ENCODE measurements at places on chromosomes 2 and 18.

GRCh38 chr2:161117506-161117905, 42.7 kb upstream of the TANK start:
- DNase-seq = no peak

DNA sequence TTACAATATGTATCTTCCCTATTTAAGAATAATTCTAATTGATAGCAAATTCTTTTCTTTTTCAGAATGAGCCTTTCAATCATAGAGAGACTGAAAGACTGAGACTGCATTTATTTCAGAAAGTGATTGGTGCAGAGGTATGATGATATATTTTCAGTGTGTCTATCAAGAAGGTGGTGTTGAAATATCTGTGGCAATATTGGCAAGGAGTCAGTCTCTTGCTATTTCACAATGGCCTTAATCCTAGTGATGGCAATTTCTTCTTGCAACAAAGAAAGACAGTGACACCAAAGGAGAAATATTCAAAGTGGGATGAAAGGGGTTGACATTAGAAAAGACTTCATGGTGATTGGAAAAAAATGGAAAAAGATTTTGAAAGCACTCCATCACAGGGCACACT, 21.7 kb upstream of the ZBTB14 start:
- DNase-seq = no peak

- DNase-seq = no peak
Measured at GRCh38 chr2:46327627-46328026, 30.4 kb downstream of the EPAS1 start.

DNA sequence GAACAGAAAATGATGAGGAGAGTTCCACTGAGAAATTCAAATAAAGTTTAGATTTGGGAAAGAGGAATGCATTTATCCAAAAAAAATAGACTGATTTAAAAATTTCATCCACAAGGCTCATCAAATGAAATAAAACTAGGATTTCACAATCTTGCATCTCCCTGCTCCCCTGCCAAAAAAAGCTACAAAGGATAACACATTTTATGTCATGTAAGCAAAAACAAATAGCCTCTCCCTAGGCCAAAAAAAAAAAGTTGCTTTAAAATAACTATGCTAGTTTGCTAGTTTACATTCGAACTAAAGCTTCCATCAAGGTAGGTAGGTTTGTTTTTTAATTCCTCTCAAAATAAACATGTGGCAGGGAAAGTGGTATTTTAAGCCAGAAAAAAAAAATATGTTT, 465.5 kb upstream of the ID2 start:
- DNase-seq = no peak

DNA sequence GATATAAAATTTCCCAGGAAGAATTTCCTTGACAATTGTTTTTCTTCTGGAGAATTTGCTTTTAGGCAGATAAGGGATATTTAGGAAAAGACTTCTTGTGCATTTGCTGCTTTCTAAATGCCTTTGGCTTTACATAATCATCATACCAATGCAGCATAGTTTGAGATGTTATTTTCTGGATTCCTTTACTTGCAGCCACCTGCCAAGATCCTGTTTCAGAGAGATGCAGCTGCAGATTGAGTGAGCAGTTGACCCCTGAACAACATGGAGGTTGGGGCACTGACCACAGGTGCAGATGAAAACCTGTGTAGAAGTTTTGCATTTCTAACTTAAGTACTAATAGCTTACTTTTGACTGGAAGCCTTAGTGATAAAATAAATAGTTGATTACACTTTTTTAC, 257.9 kb downstream of the RPIA start:
- no peak for DNase-seq

GRCh38 chr2:163155279-163155883, 316.8 kb upstream of the KCNH7 start:
- DNase-seq = peak; percentile 58

DNA sequence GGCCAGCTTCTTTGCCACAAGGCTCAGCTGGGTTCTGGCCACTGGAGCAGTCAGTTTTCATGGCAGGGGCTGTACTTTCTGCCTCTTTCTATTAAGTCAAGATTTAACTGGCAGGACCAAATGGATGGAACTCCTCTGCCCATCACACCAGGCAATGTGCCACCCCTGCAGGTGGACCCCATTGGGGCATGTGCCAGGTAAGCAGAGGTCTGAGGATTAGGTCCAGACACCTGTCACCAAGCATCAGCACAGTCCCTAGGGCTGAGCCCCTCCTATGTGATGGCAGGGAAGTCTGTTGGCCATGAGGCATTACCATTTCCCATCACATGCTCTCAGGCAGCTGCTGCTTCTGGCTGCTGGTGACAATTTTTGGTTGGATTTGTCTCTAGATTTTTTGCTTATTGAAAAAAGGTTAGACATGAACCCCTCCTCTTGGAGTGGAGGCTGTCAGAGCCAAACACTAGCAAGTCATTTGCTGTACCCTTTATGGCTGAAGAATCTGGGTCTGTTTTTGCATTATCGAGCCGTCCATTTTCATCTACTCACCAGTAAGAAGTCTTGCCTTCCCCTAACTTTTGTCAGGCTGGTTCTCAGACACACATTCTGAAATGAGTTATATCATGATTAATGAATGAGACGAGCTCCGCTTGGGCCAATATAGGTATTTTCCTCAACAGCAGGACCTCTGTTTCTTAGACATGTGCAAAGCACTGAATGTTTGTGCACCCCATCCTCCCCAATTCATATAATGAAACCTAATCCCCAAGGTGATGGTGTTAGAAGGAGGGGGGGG, 328.0 kb downstream of the TSN start:
- no peak for DNase-seq

GRCh38 chr2:227872676-227873075, 1.2 kb downstream of the DAW1 start:
- DNase-seq = no peak

GRCh38 chr18:9237981-9238380, 96.6 kb upstream of the TWSG1 start:
- DNase-seq = no peak

DNA sequence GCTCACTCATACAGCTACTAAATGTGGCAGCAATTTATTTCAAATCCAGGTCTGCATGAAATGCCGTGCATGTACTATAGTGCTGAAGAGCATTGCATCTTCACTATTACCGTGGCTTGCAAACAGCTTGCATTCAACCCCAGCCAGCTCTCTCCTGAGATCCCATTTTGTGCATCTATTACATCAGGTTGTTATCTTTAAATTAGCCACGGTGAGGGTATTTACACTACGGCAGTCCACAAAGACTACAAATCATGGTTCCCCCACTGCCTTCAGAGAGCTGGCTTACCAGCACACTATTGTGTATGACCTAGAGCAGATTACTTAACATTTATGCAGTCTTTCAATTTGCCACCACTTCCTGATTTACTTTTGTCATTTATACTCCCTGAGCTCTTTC, 621.3 kb upstream of the LRATD1 start:
- no peak for DNase-seq

- no peak for DNase-seq
Measured at GRCh38 chr2:43340066-43340465, 113.7 kb upstream of the ZFP36L2 start.

DNA sequence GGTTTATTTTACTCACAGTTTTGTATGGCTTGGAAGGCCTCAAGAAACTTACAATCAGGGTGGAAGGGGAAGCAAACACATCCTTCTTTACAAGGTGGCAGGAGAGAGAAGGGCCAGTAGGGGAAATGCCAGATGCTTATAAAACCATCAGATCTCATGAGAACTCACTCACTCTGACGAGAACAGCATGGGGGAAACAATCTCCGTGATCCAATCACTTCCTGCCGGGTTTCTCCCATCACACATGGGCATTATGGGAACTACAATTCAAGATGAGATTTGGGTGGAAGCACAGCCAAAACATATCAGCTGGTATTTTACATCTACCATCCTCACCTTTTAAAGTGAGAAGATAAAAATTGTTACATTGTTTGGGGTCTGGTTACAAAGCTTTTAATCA, 427.9 kb upstream of the CDH7 start:
- DNase-seq = no peak

DNA sequence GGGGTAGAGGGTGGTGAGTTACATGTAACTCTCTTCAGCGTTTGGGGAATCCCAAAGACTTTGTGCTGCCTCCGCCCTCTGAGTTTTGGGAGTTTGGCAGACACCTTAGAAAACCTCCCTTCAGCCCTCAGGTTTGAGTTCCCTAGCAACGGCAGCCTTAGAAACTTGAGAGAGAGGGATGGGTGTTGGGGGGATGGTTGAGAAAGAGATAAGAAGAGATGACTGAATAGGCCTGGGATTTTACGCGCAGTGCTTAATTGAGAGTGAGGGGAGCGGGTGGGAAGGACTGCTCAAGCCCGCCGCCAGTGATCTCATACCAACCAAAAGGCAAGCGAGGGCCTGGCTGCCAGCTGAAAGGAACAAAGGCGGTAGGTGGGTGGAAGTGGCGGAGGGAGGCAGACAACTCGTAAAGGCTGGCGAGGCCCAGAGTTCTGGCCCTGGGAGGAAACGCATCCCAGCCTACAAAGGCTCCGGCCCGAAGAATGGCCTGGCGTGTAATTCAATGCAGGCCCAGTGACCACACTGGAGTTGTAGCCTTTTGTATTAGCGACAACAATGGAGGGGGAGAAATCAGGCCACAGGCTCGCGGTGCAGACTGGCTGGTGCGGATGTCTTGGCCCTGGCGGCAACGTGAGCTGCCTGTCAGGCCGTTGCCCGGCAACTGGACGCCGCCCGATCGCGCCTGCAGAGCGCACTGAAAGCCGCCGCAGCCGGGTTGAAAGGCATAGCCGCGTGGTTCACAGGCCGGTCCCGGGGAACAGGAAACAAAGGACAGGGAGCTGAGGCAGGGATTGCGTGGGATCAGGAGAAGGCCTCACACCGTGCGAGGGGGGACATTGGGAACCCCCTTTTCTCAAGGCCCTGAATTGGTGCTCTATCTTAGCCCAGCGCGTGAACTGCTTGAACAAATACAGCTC, 39.9 kb upstream of the DARS1 start:
- peak; percentile 79 for DNase-seq

DNA sequence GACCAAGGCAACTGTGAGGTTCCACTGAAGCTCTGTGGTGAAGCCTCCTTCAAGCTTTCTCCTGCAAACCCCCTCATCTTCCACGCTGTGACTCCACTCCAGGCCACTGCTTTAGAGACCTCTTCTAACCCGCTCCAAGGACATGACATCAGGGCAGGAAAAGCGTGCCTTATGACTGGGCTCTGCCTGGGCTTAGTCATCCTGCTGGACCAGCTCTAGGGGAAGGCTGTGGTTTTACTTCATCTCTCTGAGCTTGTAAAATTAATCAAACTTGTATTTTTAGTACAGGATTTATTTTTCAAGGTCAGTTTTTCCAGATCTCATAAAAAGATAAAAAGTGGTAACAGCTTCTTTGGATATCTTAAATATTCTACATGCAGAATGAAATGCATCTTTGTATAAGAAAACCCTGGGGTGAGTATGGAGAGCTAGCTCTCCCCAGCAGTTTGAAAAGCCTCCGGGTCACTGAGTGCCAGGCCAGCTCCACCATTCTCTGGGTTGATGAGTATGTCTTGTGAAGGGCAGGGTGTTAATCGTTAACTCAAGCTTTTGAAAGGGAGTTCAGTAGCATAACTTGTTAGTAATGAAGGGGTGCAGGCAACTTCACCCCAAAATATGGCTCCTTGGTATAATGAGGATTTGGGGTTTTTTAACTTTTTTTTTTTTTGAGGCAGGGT, 33.1 kb upstream of the YPEL5 start:
- DNase-seq = no peak

- DNase-seq = no peak
Measured at GRCh38 chr18:56532176-56532840, 106.1 kb downstream of the TXNL1 start.

DNA sequence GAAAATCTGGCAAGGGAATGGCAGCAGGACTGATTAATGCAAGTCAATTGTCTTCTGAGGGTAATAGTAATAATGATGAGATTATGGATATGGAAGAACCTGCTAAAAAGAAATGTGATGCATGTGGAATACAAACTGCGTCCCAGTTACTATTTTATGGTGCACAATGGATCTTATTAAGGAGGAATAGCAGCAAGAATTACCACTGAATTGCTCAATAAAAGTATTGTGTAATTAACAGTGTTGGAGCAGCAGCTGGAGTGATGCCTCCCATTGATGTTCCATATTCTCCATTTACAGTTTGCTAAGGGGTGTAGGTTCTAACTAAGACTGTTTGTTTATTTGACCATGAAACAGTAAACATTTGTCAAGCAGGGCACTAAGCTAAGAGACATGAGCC, 167.9 kb downstream of the HRH4 start:
- no peak for DNase-seq

DNA sequence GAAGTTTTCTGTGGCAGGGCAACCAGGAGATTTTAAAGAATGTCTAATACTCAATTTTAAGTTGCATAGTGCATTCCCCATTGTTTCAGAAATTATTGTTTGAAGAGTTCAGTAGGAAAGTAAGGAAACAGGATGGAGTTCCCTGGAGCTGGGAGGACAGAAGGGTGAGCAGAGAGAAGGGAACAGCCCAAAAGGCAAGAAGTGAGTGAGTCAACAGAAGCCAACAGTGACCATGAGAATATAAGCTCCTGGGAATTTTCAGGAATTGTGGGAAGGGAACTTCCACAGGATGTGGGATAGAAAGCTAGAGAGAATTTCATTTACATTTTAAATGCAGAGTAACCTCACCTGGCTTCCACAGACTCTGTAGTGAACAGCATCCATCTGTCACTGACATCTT, 268.1 kb upstream of the ATP5MC3 start:
- no peak for DNase-seq

DNA sequence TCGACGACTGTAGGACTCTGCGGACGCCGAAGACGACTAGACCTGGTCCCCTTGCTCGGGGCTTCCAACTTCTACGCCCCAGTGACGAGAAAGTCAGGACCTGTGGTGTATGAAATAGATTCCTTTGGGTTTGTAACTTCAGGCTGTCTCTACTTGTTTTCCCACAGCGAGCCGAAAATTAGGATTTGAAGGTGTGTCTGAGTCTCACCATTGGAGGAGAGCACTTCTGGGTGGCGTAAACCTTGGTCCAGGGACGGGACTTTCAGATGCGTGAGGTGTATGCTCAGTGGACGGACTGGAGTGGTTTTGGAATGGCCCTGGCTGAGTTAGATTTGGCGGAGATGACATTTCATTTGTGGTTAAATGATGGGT, 1.3 kb downstream of the BIRC6 start:
- no peak for DNase-seq

GRCh38 chr18:72419914-72420313, 124.2 kb downstream of the CBLN2 start:
- no peak for DNase-seq

DNA sequence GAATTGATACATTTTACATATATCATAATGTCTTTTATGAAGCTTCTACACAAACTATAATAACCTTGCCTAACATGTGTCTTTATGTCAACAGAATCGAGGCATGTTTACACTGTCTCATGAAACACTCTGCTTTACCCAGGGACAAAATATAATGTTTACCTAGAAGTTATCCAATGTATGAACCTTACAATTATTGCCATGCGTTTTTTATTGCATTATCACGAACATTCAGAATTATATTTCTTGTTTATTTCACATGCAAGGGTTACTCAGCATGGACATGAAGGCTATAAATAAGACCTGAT, 19.8 kb downstream of the LONRF2 start:
- no peak for DNase-seq

DNA sequence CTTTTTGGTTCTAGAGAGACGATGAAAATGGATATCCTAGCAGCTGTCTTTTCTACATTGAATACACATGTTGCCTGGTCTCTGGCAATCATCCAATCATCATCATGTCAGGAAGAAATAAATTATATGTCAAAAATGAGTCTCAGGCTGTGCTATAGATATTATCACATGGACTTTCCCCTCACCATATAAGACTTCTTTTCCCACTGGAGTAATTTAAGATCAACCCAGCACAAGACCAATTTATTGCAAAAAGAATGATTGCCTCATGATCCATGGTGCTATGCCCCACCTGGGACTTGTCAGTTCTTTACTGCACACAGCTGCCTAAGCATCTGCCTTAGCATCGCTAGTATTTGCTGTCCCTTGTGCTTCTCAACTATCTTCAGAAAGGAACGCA, 783.7 kb upstream of the TMEFF2 start:
- peak; percentile 18 for DNase-seq
